H1 (cell line): ENCODE measurements at places on chromosomes 7 and 10.

DNA sequence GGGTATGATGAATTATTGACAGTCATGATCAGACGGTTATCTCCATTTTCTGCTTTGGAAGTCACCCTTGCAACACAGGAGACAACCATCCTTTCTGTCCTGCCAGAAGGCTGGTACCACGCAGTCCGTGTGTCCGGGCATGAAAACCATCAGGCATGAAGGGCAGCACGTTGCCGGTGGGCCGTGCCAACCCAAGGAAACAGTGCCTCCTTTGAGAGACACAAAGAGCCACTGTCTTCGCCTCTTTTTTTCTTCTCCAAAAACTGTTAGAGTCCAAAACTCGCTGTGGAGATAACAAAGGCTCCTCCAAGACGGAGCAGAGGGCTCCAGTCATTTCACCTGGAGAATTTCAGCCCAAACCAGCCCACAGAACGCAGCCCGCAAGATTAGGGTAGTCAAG lies 60.4 kb upstream of the ARHGAP21 start:
- no peaks in the 10 kb centered on the region for H3K4me1 ChIP-seq
- DNase-seq, result no peak
- H3K27ac ChIP-seq, result no peak overlapping the region

- no peak overlapping the region for H3K4me3 ChIP-seq
- DNase-seq, result no peak
- H3K36me3 ChIP-seq, result no peaks in the 10 kb centered on the region
- no peaks in the 10 kb centered on the region for H3K27me3 ChIP-seq
Observed at GRCh38 chr10:104487794-104488438, 134.3 kb downstream of the CFAP58 start.

GRCh38 chr7:67463983-67464382 lies 467.4 kb downstream of the TYW1 start:
- H3K36me3 ChIP-seq, result no peaks in the 10 kb centered on the region
- H3K4me3 ChIP-seq, result no peak overlapping the region
- H3K27ac ChIP-seq, result no peak overlapping the region

GRCh38 chr7:16849296-16850148 lies 32.3 kb downstream of the AGR3 start:
- no peaks in the 10 kb centered on the region for H3K4me1 ChIP-seq
- H3K27ac ChIP-seq, result no peak overlapping the region
- no peak overlapping the region for H3K4me3 ChIP-seq
- no peaks in the 10 kb centered on the region for H3K36me3 ChIP-seq

GRCh38 chr7:22997871-22998518 lies 15.9 kb downstream of the HYCC1 start:
- H3K4me3 ChIP-seq, result no peak overlapping the region
- H3K27me3 ChIP-seq, result no peaks in the 10 kb centered on the region
- peaks cover 2% of the 10 kb centered on the region for H3K4me1 ChIP-seq
- H3K27ac ChIP-seq, result no peak overlapping the region

- no peaks in the 10 kb centered on the region for H3K27me3 ChIP-seq
- H3K4me1 ChIP-seq, result no peaks in the 10 kb centered on the region
- H3K36me3 ChIP-seq, result no peaks in the 10 kb centered on the region
Observed at GRCh38 chr10:118670472-118671124, 75.2 kb upstream of the PRLHR start.

DNA sequence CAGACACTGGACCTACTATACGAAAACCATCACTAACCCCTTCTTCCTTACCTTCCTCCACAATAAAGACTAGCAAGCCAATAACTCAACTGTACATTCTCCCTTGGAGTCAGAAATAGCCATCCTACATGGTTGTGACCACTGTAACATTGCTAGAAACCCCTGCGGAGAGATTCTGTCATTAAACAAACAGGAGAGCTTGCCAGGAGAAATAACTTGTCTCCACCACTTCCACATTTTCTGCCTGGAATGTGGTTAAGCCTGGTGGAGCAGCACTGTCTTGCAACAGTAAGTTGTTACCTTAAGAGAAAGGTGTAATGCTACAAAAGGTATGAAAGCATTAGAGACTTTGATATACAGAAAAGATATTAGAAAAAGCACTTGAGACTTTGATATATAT lies 45.8 kb downstream of the THSD7A start:
- H3K27me3 ChIP-seq, result no peaks in the 10 kb centered on the region
- H3K4me3 ChIP-seq, result no peak overlapping the region
- H3K36me3 ChIP-seq, result no peaks in the 10 kb centered on the region
- DNase-seq, result no peak
- no peaks in the 10 kb centered on the region for H3K4me1 ChIP-seq
- no peak overlapping the region for H3K27ac ChIP-seq

DNA sequence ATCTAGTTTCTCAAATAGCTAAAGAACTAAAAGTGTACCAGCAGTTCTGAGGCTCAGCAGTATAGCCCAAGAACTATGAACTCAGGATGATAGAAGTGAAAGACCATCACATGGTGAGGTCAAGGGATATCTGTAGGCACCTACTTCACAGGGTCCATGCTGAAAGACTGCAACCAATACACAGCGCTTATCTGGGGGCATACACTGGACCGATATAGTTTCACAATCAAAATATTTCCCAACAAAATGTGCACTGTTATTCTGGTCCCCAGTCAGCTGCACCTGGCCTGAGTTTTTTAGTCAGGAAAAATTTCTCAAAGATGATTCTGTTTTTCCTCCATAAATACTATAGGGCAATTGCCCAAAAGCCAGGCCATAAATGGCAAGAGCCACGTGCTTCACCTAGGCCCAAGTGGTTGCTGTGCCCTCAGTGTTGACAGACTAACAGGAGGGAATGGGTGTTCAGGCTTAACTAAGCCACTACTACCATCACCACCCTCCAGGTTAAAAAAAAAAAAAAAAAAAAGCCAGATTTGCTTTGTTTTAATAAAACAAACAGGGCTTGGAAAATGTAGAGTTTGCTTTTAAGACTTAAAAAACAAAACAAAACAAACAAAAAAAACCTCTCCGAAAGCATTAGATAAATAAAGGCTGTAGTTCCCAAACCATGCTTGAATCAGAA lies 58.5 kb downstream of the OGDH start:
- H3K27me3 ChIP-seq, result no peaks in the 10 kb centered on the region
- H3K36me3 ChIP-seq, result peaks cover 8% of the 10 kb centered on the region; the same call in 1 of the 2 replicates
- DNase-seq, result no peak

GRCh38 chr10:101067356-101068083 lies 5.7 kb downstream of the KAZALD1 start:
- no peaks in the 10 kb centered on the region; the same call in 1 of the 2 replicates for H3K36me3 ChIP-seq
- peaks cover 43% of the 10 kb centered on the region for H3K27me3 ChIP-seq
- no peak overlapping the region for H3K27ac ChIP-seq

DNA sequence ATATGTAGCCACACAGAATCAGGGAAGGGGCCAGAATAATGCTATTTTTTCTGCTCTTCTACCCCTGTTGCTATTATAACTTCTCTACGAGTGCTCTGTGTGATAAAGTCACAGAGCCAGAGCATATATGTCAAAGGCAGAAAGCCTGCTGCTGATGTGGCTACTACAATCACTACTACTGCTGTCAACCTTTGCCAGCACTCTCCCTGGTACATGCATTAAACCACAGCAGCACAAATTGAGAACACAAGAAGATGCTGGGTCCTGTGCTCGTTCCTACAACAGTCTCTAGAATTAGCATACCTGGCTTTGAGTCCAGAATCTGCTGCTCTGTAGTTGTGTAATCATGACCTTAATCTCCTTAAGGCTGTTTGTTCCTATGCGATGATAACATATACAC lies 108.6 kb downstream of the SEMA3A start:
- H3K36me3 ChIP-seq, result no peaks in the 10 kb centered on the region
- no peaks in the 10 kb centered on the region for H3K27me3 ChIP-seq
- no peak overlapping the region for H3K27ac ChIP-seq
- peaks cover 2% of the 10 kb centered on the region; the same call in 1 of the 2 replicates for H3K4me1 ChIP-seq
- H3K4me3 ChIP-seq, result no peak overlapping the region

- DNase-seq, result no peak
- no peak overlapping the region for H3K27ac ChIP-seq
- H3K4me3 ChIP-seq, result no peak overlapping the region
- H3K36me3 ChIP-seq, result no peaks in the 10 kb centered on the region
Observed at GRCh38 chr7:70571961-70572360, 560.0 kb upstream of the GALNT17 start.

DNA sequence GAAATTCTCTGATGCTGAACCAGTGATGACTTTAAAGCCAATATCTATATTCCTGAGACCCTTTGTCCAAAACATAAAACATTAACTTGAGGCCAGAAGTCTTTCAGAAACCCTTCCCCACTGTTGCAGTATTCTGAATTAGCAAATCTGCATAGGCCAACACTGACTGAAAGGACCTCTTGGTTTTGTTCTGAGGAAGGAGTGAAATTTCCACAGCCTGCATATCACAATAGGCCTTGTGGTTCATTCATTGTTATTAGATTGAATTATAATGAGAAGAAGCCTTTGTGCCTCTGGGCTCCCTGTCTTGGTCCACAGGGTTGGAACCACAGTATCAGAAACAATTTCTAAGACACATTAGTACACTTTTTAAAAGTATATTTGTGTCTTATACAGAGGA lies 90.3 kb downstream of the CCNY start:
- DNase-seq, result no peak
- H3K36me3 ChIP-seq, result no peaks in the 10 kb centered on the region
- H3K27ac ChIP-seq, result no peak overlapping the region
- peaks cover 16% of the 10 kb centered on the region for H3K4me1 ChIP-seq

GRCh38 chr7:108135446-108136190 lies 5.5 kb upstream of the LAMB4 start:
- no peaks in the 10 kb centered on the region for H3K36me3 ChIP-seq
- H3K27ac ChIP-seq, result no peak overlapping the region
- no peak overlapping the region for H3K4me3 ChIP-seq
- no peak for DNase-seq
- H3K4me1 ChIP-seq, result no peaks in the 10 kb centered on the region

DNA sequence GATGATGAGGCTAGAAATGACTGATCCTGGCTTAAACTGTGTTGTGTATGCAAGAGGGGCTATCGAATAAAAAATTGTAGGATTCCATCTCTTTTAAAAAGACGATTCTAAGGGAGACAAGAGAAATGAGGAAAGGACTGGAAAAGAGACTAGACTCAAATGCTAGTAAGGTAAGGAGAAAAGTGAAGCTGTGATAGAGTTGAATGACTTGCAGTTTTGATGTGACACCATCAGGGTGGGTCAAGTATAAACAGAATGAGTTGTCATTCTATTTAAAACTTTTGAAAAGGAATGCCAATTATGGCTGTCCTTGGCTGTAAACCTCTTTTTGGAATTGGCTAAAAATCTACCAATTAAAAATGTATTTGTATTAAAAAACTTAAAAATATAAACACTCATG lies 184.5 kb upstream of the PHF14 start:
- DNase-seq, result no peak
- no peaks in the 10 kb centered on the region for H3K4me1 ChIP-seq
- H3K36me3 ChIP-seq, result no peaks in the 10 kb centered on the region
- H3K4me3 ChIP-seq, result no peak overlapping the region

GRCh38 chr10:4545062-4545461 lies 280.9 kb upstream of the AKR1E2 start:
- no peaks in the 10 kb centered on the region for H3K36me3 ChIP-seq
- H3K4me1 ChIP-seq, result no peaks in the 10 kb centered on the region
- no peaks in the 10 kb centered on the region for H3K27me3 ChIP-seq
- H3K4me3 ChIP-seq, result no peak overlapping the region
- no peak for DNase-seq

- no peak for DNase-seq
- no peaks in the 10 kb centered on the region for H3K36me3 ChIP-seq
- no peak overlapping the region for H3K4me3 ChIP-seq
- H3K27ac ChIP-seq, result no peak overlapping the region
Observed at GRCh38 chr7:132117636-132118035, 458.6 kb downstream of the PLXNA4 start.
